ENCODE measurements at places on chromosomes 5 and 9.

GRCh38 chr5:157212307-157212706, 31.7 kb downstream of the ITK start:
- DNase-seq: no peak

- no peak for DNase-seq
Observed at GRCh38 chr5:135650081-135650480, 71.3 kb upstream of the CXCL14 start.

DNA sequence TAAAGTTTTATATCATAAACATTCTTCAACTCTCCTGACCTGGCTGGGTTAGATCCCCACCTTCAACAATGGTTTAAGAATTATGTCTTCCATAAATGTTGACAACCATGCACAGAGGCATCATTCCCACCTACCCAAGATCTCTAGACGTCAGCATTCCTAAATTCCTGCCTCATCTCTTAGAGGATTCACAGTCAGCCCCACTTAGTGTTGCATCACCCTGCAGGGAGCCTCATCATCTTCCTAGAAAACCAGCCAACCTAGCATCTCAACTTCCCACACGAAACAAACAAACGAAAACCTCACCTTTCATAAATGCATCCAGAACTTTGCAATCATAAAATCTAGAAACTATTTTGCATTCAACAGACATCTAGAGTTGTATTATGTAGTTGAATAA, 816.1 kb upstream of the C9orf72 start:
- DNase-seq: no peak

GRCh38 chr9:134680393-134681060, 38.9 kb downstream of the COL5A1 start:
- DNase-seq: no peak

DNA sequence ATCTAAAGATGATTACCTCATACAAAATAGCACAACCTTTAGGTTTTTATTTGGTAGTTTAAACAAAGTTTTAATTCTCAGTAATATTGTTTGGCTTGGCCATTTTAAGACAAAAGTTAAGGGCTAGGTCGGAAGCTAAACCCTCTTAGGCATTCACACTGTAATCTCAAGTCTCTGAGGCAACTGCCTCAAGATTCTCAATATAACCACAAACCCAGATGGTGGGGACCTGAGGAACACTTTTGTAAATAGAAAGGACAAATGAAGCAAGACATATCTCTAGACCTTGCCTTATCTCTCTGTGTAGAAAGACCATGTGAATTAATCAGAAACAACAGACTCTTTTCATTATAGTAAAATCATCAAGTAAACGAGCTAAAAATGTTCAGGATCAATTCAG, 500.2 kb upstream of the CDH6 start:
- no peak for DNase-seq

GRCh38 chr5:34061993-34062392, 19.0 kb upstream of the C1QTNF3 start:
- no peak for DNase-seq

DNA sequence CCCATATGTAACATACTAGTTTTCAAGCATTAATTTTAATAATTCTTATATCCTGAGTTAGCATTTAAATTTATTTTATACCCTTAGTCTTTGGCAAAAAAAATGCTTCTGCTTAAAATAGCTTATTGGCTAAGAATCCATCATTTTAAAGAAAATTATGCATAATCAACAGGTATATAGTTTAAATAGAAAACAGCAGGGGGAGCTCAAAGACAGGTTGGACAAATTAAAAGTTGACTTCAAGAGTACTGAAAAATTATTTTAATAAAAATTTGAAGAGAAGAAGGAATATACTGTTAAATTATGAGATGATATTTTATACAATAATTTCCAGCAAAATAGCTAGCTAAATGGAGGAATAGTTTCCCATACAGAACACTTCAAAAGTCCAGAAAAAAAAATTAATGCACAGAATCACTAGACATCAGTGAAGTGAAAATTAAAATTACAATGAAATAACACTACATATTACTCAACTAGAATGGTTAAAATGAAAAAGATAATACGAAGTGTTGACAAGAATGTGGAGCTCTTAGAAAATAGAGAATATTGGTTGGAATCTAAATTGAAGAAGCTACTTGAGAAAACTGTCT, 387.1 kb downstream of the PDE4D start:
- DNase-seq: no peak

DNA sequence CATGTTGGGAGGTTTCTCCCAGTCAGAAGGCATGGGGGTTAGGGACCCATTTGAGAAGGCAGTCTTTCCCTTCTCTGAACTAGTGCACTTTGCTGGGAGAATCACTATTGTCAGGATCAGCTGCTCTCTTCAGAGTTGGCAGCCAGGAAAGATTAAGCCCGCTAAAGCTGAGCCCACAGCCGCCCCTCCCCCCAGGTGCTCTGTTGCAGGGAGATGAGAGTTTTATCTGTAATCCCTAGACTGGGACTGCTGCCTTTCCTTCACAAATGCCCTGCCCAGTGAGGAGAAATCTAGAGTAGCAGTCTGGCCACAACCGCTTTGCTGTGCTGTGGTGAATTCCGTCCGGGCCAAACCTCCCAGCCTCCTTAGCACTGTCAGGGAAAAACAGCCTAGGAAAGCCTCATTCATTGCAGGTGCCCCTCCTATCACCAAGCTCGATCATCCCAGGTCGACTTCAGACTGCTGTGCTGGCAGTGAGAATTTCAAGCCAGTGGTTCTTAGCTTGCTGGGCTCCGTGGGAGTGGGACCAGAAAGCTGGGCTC, 69.8 kb downstream of the CNTLN start:
- no peak for DNase-seq

DNA sequence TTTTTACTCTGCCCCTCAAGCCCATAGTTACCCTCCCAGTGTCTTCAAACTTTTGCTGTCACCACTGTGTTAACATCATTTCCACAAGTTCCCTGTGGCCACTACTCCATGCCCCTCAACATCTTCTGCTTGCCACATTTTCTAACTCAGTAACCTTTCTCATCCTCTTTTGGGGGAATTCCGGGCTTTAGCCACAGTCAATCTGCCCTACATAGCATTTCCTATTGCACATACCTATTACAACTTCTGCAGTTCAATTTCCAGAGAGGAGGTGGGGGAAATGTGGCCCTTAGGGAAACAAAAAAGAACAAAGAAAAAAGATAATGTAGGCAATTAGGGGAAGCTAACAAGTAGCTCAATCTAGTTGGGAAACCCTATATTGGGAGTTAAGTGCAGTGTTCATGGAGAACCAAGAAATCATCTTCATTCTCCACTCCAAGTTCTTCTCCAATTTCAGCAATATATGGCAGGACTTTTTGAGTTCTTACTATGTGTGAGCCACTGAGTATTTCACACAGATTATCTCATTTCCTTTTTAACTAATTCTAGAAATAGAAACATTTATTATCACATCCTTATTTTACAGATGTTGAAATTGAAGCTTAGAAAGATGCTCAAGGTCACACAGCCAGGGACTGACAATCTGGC, 40.2 kb upstream of the LPAR1 start:
- DNase-seq: no peak

- no peak for DNase-seq
Observed at GRCh38 chr5:93151896-93152295, 429.1 kb downstream of the NR2F1-AS1 start.

DNA sequence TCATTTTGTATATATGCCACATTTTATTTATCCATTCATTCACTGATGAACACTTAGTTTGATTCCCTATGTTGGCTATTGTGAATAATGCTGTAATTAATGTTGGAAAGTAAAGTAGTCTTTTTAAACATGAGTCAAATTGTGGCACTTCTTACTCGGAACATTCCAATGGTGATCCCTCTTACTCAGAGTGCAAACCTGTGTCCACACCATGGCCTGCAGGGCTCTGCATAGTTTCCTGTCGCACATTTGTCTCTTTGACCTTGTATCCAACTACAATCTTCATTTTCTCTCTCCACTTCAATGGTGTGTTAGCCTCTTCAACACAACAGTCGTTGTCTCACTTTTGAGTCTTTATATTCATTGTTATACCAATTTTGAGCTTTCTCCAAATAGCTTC, 98.1 kb upstream of the PAPPA start:
- no peak for DNase-seq

GRCh38 chr5:116524051-116524904, 50.3 kb downstream of the SEMA6A start:
- no peak for DNase-seq

- DNase-seq: no peak
Observed at GRCh38 chr5:5736007-5736406, 313.5 kb downstream of the ICE1 start.

GRCh38 chr5:73027361-73027760, 71.5 kb downstream of the FCHO2 start:
- DNase-seq: no peak

GRCh38 chr9:125241863-125242739, 958 bp upstream of the HSPA5 start:
- DNase-seq: no peak

DNA sequence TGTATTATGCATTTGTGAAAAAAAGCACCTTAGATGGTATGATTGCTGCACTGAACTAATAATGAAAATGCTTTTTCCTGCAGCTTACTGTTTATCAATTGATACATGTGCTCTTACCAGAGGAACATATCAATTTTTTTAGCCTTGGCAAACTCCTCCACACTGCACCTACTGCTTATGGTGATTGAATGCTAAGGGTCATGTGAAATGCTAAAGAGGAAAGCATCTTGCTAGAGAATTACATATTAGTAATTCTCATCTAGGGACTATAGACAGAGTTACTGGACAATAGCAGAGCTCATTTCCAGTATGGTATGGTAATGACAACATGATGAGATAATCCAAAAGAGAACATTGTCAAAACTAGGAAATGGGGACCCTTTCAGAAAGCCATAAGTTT, 817.1 kb downstream of the CDH12 start:
- DNase-seq: no peak

DNA sequence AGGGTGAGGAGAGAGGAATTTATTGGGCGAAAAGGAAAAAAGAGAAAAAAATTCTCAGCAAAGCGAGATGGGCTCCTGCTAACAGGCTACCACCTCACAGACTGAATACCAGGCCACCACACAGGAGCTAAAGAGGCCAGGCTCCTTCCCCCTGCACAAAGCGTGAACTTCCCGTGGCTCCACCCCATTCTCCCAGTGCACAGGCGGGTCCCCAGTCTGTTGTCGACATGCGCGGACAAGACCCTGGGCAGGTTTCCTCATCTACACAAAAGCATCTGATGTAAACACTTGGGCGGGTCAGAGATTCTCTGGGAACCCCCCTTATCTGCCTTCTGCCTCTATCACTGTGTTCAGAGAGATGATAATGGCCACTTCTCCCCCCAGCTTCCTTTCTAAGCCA, 34.2 kb downstream of the IL31RA start:
- no peak for DNase-seq

DNA sequence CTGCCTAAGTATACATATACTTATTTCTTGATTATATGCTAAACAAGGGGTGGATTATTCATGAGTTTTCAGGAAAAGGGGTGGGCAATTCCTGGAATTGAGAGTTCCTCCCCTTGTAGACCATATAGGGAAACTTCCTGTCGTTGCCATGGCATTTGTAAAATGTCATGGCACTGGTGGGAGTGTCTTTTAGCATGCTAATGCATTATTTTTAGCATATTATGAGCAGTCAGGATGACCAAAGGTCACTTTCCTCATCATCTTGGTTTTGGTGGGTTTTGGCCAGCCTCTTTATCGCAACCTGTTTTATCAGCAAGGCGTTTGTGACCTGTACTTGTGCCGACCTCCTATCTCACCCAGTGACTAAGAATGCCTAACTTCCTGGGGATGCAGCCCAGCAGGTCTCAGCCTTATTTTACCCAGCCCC, 80.9 kb downstream of the ALDH7A1 start:
- DNase-seq: no peak

DNA sequence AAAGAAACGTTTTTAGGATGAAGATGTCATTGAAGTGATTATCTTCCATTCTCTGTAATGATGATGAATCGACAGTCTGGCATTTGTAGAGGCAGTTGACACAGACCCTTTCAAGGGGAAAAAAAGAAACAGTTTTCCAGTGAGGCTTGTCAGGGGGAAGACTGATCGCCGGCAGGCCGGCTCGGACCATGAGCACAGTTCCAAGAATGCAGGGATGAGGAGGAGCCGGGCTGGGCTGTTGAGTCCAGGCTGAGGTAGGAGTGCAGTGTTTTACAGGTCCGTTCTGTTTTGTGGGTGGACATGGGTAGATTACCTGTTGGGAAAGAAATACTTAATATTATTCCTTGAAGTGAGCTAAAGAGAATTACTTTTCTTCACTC, 194.6 kb downstream of the AOPEP start:
- no peak for DNase-seq

GRCh38 chr9:16817514-16817913, 53.0 kb downstream of the BNC2 start:
- no peak for DNase-seq

- no peak for DNase-seq
Observed at GRCh38 chr9:98830554-98830953, 23.1 kb downstream of the GALNT12 start.

- DNase-seq: no peak
Observed at GRCh38 chr9:136667214-136667939, 4.7 kb downstream of the EGFL7 start.

DNA sequence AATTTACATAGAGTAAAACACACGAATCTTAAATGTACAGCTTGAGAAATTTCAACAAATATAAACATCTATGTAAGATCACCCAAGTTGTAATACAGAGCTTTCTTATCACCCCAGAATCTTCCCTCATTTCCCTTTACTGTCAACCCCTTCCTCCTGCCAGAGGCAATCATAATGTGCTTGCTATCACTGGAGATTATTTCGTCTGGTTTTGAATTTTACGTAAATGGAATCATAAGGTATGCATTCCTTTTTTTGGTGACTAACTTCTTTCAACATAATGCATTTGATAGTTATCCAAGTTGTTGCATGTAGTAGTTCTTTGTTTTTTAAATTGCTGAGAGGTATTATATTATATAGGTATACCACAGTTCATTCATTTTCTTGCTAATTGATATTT, 37.5 kb upstream of the GPR151 start:
- DNase-seq: no peak

- DNase-seq: no peak
Observed at GRCh38 chr9:86836797-86837196, 110.5 kb downstream of the GAS1 start.

DNA sequence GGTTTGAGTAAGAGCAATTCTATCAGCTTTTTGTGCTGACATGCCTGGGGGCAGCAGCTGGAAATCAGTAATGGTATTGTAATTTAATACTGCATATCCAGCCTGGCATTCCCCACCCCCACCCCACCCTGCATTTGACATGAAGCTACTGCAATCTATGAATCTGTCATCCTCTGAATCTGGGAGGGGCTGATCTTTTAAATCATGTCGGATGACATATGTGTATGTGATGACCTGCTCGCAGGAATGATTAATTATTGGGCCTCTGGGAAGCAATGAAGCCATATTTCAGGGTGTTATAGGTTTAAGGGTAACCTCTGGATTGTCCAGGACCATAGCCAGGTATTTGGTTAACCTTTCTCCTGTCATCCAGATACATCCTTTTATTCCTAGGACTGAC, 64.6 kb upstream of the RASGRF2 start:
- DNase-seq: no peak

All from NCI-H187 (cell line).